ENCODE measurements at places on chromosomes 11 and 22.
A peak's percentile ranks its signal among the peaks of the same experiment; 100 is the strongest.

DNA sequence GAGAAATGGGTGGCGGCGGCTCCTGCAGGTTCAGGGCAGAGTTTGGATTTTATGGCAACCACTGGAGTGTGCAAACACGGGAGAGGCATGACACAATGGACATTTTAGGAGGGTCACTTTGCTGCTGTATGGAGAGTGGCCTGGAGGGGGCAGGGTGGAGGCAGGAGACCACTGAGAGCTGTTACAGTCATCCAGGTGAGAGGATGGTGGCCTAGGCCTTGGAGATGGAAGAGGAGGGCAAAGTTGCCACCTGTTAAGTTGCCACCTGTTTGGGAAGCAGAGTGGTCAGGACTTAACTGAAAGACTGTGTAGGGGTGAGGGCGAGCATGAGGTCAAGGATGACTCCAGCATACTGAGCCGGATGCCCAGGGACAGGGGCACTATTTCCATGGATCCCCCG, 2.3 kb upstream of the RAD9A start:
- no peak for DNase-seq

DNA sequence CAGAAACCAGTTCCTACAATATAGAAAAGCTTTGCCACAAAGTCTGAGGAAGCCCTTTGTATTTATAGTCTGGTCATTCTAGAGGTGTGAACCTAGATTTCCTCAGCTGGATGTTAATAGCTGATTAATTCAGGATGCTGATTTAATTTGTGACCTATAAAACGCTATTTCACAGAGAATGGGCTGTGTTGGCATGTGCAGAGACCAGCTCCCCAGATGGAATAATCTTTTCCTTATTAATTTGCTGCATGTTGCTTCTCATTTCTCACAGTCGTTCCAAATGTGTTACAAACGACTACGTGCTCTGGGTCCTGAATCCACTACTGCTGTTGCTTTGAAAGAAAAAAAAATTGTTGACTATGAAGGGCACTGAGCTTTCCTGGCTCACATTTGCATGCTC, 49.3 kb downstream of the BDNF start:
- no peak for DNase-seq

DNA sequence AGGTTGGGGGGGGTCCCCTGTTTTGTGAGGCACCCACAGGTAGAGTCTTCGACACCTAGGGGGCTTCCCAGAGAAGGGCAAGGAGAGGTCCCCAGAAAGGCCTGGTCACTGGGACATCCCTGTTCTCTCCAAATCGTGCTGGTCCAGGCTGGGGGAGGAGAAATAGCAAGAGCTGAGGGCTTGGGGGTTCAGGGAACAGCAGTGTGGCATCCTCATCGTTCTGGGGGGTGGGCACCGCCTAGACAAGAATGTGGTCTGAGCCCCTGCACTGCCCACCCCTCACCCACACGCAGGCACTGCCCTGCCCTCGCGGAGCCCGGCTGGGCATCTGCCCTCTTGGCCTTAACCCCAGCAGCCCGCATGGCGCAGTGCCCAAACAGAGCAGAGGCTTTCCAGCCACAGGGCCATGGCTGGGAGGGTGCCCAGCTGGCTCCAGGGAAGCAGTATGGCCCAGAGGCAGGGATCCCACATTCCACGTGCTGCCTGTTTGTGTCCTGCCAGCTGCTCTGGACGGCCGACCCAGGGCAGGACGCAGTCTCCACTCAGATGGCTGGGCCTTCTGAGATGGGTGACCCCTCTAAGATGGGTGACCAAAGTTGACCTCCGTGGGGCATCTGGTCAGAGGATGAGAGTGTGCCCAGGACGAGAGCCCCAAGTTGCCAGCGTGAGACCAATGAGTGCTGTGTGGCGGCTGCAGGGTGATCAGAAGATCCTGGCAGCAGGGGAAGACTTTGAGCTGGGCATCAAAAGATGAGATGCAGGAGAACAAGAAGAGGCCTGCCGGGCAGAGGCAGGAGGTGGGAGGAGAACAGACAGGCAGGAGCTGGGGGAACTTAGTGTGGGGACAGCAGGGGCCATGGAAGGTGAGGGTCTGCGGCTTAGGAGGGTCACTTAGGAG, 14.4 kb downstream of the SCARF2 start:
- DNase-seq, result peak; percentile 84

DNA sequence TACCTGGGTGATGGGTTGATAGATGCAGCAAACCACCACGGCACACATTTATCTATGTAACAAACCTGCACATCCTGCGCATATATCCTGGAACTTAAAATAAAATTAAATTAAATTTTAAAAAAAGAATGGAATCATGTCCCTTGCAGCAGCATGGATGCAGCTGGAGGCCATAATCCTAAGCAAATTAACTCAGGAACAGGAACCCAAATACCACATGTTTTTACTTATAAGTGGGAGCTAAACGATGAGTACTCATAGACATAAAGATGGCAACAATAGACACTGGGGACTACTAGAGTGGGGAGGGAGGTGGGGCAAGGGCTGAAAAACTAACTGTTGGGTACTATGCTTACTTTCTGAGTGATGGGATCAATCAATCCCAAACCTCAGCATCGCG, 40.9 kb downstream of the CWC15 start:
- DNase-seq, result peak; percentile 13

- DNase-seq, result peak; percentile 22
Measured at GRCh38 chr11:45906965-45907611, at the start of gene FREY1. TSS of gene FREY1 (minus strand) at chr11:45907271. CDS start at chr11:45907245, 26 bp downstream.

- peak; percentile 52 for DNase-seq
Measured at GRCh38 chr11:47185305-47186075, 744 bp downstream of the PACSIN3 start.

DNA sequence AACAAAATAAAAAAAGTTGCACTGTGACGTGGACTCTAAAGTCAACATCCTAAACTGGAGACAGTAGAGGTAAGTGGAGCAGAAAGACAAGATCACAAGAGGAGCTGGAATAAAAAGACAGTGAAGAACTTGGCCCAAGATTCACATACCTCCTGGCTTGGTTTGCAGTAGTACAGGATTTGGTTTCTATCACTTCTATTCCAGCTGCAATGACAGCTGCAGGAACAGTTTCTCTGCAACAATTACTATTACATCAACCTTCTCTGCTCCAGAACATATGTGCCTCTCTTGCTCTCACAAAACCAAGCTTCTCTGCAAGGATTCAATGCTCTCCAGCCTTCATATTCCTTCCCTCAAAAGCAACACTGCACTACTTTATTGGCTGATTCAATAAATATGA, 7.8 kb upstream of the KDM2A start:
- peak; percentile 72 for DNase-seq

GRCh38 chr11:112644410-112645131, 316.6 kb upstream of the NCAM1 start:
- no peak for DNase-seq

- DNase-seq, result no peak
Measured at GRCh38 chr11:123055191-123055901, 6.6 kb downstream of the HSPA8 start.

DNA sequence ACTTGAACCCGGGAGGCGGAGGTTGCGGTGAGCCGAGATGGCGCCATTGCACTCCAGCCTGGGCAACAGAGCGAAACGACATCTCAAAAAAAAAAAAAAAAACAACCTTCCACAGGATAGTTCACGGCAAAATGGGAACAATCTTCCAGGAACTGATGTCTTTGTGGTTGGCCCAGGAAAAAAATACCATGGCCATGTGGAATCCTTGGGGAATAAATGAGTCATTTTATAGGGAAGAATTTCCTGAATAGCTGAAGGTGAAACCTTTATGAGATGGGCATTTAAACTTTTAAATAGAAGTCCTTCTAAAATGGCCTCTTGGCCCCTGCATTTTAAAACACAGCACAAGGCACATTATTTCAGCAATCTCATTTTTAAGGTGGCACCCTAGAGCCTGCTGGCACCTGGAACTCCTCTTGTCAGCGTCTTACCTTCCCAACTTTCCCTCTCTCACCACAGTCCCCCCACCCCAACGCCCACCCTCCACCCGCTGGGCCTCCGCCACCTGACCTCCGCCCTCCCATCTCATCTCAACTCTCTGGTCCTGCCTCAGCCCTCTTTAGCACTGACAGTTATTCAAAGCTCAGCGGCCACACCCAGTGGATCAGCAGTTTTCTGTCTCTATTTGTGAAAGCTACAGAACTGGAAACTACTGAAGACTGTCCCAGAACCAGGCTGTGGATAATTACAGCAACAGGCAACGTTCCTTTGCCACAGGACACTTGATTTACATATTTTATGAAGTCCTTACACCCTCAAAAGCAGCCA, 43.1 kb downstream of the SCGB1A1 start:
- DNase-seq, result peak; percentile 27
